A549 treated with RU486 at 1 μM for 4 hours (cell line): ENCODE measurements at places on chromosomes 11 and 22. TPM values are rescaled to one million over a fixed set of nuclear protein-coding genes. Genes with fewer than 3 reads are reported as not detected.

TPBGL gene
- total RNA-seq, result 0.15 to 0.23 TPM (median 0.19 TPM) in 5 replicates

FOLR2 gene
- total RNA-seq, result not detected in 5 replicates

OR8D1 gene
- total RNA-seq, result not detected in 5 replicates

CBLIF gene
- total RNA-seq, result not detected in 5 replicates

NRXN2 gene
- 0.08 to 0.34 TPM (median 0.30 TPM) in 4 of 5 replicates, not detected in the other for total RNA-seq

VPREB1 gene
- total RNA-seq, result not detected in 5 replicates

IGLL1 gene
- total RNA-seq, result not detected in 5 replicates

RNF169 gene
- total RNA-seq, result 3.7 to 6.3 TPM (median 5.2 TPM) in 5 replicates

RPS19BP1 gene
- total RNA-seq, result 86.8 to 113 TPM (median 105 TPM) in 5 replicates

HPX gene
- total RNA-seq, result 0.32 to 0.75 TPM (median 0.62 TPM) in 5 replicates

SMCO4 gene
- total RNA-seq, result 11.8 to 20.2 TPM (median 17.4 TPM) in 5 replicates

OR8G1 gene
- not detected in 5 replicates for total RNA-seq

C22orf42 gene
- total RNA-seq, result not detected in 5 replicates

PACS1 gene
- total RNA-seq, result 48.7 to 80.4 TPM (median 65.1 TPM) in 5 replicates

PLXNB2 gene
- 85.8 to 126 TPM (median 108 TPM) in 5 replicates for total RNA-seq

OR6T1 gene
- not detected in 5 replicates for total RNA-seq

ANO5 gene
- 0.89 to 1.8 TPM (median 1.7 TPM) in 5 replicates for total RNA-seq
